Naive thymus-derived CD4-positive, alpha-beta T cell (primary cell): ENCODE measurements at places on chromosomes 4 and X. TPM values are rescaled to one million over a fixed set of nuclear protein-coding genes. Genes with fewer than 3 reads are reported as not detected.

MAGEB1 gene
- not detected for total RNA-seq

HDAC8 gene
- total RNA-seq = 20.7 TPM

DDIT4L gene
- total RNA-seq = not detected

MGARP gene
- 0.29 TPM for total RNA-seq

HSFX4 gene
- total RNA-seq = not detected

DNA sequence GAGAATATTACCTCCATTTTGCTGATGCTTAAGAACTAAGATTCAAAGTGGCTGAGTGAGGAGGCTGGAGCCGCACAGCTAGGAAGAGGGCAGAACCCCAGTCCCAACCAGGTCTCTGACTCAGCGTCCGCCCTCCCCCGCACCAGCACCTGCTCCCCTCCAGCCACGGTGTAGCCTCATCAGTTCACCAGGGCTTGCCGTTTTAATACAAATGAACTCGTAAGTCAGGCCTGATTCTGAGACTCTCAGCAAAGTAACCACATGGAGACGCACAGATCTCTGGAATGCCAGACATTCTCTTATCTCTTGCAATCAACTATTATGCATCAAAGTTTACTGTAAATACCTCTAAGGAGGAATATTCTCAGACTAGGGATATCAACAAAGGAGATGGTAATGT lies 52.4 kb downstream of the ENPP6 start:
- H3K27me3 ChIP-seq = peaks cover 2% of the 10 kb centered on the region
- H3K27ac ChIP-seq = no peak overlapping the region
- H3K36me3 ChIP-seq = no peaks in the 10 kb centered on the region
- no peak for DNase-seq
- H3K4me3 ChIP-seq = no peak overlapping the region

- H3K27me3 ChIP-seq = no peaks in the 10 kb centered on the region
- DNase-seq = no peak
- no peaks in the 10 kb centered on the region for H3K36me3 ChIP-seq
- H3K27ac ChIP-seq = no peak overlapping the region
Observed at GRCh38 chr4:165684177-165684805, 188.7 kb upstream of the TLL1 start.

DNA sequence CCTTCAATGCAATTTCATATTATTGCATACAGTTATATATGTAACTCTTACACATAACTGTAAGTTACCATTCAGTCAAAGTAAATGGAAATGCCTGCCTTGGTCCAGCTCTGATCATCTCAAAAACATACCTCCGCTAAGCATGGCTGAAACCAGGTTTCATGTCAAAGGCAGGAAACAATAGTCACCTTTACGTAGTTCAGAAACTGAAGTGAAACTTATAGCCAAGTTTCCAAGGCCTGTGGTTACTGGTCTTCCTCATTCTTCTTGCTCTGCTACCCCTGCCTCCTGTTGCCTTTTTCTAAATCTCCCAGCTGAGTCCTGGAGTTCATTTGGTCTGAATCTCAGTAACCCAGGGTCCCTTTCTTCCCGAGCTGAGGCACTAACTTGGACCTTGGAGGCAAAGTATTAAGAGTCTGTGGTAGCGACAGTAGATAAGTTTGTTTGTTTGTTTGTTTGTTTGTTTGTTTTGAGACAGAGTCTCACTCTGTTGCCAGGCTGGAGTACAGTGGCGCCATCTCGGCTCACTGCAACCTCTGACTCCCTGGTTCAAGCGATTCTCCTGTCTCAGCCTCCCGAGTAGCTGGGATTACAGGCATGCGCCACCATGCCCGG lies 30.8 kb downstream of the DAPP1 start:
- peaks cover 8% of the 10 kb centered on the region for H3K4me1 ChIP-seq
- no peaks in the 10 kb centered on the region for H3K36me3 ChIP-seq
- no peak for DNase-seq
- H3K27me3 ChIP-seq = no peaks in the 10 kb centered on the region
- peak overlapping the region; percentile 9 for H3K4me3 ChIP-seq

DNA sequence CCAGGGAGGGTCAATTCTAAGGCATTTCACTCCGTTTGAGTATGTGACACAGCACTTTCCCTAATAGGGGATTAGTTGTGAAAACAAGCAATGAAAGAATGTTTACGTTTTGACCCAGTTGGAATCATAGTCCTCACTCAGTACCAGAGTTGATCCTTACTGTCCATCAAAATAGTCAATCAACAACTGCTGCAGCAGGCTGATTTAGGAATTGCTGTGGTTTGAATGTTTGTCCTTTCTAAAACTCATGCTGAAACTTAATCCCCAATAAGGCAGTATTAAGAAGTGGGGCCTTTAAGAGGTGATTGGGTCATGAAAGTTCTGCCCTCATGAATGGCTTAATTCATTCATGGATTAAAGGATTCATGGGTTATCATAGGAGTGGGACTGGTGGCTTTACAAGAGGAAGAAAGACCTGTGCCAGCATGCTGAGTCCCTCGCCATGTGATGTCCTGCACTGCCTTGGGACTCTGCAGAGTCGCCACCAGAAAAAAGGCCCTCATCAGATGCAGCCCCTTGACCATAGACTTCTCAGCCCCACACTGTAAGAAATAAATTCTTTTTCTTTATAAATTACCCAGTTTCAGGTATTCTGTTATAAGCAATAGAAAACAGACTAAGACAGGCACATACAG lies 3.1 kb upstream of the FBXL5 start:
- no peaks in the 10 kb centered on the region for H3K36me3 ChIP-seq
- no peak for DNase-seq
- H3K27ac ChIP-seq = no peak overlapping the region
- H3K27me3 ChIP-seq = no peaks in the 10 kb centered on the region
- H3K4me3 ChIP-seq = no peak overlapping the region
- H3K4me1 ChIP-seq = peaks cover 12% of the 10 kb centered on the region

GRCh38 chr4:128484896-128485295 lies 197.3 kb upstream of the PGRMC2 start:
- H3K27ac ChIP-seq = no peak overlapping the region
- H3K36me3 ChIP-seq = no peaks in the 10 kb centered on the region
- no peaks in the 10 kb centered on the region for H3K27me3 ChIP-seq
- H3K4me1 ChIP-seq = no peaks in the 10 kb centered on the region

GRCh38 chr4:59243038-59243437 lies 1957.1 kb upstream of the ADGRL3 start:
- no peaks in the 10 kb centered on the region for H3K27me3 ChIP-seq
- H3K4me3 ChIP-seq = no peak overlapping the region
- no peak overlapping the region for H3K27ac ChIP-seq
- H3K36me3 ChIP-seq = no peaks in the 10 kb centered on the region
